NCI-H1417 treated with DMSO at 0.1 percent for 48 hours (cell line): ENCODE measurements at places on chromosomes 1 and 21.

DNA sequence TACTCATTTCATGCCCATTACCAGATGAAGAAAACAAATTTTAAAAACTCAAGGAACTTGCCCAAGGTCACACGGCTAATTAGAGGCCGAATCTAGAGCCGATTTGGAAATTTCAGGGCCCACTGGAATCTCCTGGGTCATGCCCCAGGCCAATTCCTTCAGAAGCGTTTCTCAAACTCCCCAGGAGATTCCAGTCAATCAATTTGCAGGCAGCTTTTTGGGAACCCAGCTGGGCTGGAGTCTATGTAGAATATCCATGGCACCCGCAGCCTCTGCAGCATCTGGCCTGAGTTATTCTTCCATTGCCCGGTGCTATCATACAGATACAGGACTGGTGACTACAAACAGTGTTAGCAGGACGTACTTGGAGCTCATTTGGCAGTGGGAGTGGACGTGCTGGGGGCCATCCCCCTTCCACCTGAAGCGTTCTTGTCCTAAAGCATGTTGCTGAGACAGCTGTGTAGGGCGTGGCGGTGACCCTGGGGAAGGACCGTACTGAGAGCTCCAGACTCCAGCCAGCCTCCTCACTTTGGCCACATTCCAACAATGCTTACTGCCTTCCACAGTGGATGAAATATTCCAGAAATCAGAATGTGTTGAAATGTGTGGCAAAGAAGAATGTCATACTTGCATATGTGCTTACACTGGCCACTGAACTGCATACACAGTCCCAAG is 38.3 kb downstream of the ABCG1 start:
- no peak for DNase-seq

DNA sequence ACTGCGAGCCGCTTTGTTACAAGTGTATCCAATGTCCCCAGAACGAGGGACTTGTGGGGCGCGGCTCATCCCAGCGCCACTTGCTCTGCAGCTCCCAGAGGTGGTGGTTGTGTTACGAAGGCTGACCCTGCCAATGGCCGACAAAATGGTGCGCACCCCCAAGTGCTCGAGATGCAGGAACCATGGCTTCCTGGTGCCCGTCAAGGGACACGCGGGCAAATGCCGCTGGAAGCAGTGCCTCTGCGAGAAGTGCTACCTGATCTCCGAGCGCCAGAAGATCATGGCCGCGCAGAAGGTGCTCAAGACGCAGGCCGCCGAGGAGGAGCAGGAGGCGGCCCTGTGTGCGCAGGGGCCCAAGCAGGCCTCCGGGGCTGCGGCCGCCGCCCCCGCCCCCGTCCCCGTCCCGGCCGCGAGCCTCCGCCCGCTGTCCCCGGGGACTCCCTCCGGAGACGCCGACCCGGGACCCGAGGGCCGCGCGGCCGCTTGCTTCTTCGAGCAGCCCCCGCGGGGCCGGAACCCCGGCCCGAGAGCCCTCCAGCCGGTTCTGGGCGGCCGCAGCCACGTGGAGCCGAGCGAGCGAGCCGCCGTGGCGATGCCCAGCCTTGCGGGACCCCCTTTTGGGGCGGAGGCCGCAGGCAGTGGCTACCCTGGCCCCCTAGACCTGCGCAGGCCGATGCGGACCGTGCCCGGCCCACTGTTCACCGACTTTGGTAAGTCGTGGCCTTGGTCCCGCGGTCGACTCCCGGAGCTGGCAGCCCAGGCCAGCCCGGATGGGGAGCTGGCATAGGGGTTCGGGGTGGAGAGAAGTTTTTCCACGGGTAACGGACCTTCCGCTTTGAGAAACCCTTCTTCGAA is at the start of gene DMRTB1:
Gene DMRTB1 (plus strand): TSS at position 79 of the 855 bp plus-strand sequence. CDS start 55 bp downstream, at position 134.
- no peak for DNase-seq

DNA sequence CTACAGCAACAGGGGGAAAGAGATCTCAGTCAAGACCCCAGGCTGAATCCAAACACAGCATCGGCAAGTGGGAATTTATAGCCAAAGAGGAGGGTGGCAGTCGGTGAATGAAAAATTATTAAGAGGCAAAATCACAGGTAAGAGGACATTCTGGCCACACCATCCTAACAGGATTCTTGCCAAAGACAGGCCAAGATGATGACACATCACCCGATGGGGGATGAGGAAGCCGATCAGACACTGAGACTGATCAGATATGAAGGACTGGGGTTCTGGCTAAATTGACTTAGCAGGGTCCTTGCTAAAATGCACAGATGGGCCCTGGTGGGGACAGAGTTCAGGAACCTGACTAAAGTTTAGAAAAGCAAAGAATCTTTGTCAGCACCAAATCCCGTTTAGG is 402.2 kb downstream of the SMYD3 start:
- no peak for DNase-seq

- DNase-seq, result no peak
Observed at GRCh38 chr1:30378991-30379581, 344.3 kb downstream of the MATN1 start.

DNA sequence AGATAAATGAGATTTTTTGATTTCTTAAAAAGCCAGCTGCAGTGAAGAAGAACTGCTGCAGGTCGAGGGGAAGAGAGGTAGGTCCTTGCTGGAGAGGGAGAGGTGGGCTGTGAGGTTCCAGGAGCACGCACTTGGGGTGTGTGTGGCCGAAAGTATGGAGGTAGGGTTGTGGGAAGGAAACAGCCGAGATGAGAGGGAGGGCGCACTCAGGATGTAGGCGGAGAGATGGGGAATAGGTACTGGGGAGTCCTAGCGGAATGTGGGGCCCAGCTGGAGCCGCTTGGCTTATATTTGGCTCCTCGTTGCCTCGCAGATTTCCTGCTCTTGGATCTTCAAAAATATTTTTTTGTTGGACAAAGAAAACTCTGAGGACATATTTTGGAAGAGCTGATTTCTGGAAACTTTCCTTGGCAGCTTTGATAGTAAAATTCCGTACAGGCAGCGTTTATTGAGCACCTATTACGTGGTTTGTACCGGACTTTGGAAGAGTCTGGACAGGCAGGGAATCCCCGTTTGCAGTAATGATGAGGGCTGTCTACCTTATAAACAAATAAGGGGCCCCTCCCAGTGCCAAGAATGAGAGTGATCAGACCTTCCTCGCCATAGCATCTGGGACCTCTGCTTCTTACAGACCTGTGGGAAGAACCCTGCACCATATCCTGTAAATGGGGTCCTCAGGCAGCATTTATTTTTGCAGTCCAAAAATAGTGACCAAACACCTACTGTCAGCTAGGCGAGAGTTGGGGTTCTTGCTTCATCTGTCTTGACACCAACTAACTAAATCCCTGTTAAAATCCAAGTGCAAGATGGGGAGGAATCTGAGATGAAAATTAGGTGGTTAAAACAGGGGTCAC is 1.5 kb downstream of the LRRC8D start:
- DNase-seq, result no peak

DNA sequence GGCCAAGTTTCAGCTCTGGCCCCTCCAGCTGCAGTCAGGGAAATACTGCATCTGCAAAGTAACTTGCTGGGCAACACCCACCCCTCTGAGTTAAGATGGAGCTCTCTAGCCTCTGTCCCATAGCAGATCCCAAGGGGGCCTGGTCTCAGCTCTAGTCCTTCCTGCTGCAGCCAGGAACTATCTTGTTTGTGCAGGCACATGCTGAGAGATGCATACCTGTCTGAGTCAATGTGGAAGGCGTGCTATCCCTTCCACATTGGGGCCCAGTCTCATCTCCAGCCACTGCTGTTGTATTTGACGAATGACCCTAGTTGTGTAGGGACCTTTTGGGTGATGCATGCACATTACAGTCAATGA is 76.4 kb downstream of the CTH start:
- no peak for DNase-seq

DNA sequence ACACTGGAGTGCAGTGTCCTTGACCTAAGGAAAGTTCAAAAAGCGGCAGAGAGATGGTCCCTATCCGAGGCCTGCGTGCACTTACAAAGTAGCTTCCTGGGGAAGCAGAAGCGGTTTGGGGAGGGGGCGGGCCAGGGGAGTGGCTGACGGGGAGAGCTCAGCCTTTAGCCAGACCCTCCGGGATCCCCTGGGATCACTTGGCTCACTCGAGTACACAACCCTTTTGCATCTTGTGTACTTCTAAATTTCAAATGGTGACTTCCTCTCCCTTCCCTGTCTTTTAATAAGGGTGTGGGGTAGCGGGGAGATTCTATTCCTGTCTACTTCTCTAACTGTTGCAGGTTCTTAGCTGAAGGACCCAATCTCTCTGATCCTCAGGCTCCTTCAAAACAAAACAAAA is 18.1 kb upstream of the SNX27 start:
- no peak for DNase-seq

DNA sequence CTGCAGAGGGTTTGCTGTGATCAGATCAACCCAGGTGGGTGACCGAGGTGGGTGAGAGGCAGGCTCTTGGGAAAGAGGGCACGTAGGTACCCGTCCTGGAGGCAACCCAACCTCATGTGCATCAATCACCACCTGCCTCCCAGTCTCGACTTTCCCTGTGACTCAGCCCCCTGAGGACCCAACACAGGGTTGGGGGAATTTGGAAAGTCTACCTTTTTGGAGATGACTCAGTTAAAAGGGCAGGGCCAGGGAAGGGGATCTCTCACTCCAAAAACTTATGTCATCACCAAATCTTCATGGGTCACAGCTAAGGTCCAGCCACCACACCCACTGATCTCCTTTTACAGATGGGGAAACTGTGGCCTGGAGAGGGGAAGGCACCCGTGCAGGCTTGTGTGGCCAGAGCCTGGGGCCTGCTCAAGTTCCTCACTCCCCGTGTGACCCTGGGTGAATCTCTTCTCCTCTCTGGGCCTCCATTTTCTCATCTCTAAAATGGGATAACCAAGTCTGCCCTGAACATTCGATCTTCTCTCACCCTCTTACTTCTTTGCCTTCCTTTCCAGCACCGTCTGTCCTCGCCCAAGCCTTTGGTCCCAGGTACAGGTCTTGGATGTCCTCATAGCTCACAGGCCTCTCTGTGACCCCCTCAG is 34.6 kb upstream of the WNT4 start:
- no peak for DNase-seq

GRCh38 chr21:46347203-46347550 is 23.2 kb downstream of the PCNT start:
- no peak for DNase-seq

GRCh38 chr1:94305704-94306103 is 68.3 kb upstream of the ARHGAP29 start:
- no peak for DNase-seq

GRCh38 chr1:109846162-109846561 is 64.5 kb upstream of the CSF1 start:
- no peak for DNase-seq

- DNase-seq, result no peak
Observed at GRCh38 chr1:201399352-201400126, 415 bp upstream of the LAD1 start.

- no peak for DNase-seq
Observed at GRCh38 chr1:18561967-18562366, 68.7 kb upstream of the PAX7 start.

GRCh38 chr1:100670083-100670482 is 49.5 kb upstream of the VCAM1 start:
- no peak for DNase-seq

GRCh38 chr1:21239221-21239620 is 51.0 kb downstream of the ECE1 start:
- no peak for DNase-seq

- DNase-seq, result no peak
Observed at GRCh38 chr1:33377756-33378155, 53.1 kb downstream of the PHC2 start.

DNA sequence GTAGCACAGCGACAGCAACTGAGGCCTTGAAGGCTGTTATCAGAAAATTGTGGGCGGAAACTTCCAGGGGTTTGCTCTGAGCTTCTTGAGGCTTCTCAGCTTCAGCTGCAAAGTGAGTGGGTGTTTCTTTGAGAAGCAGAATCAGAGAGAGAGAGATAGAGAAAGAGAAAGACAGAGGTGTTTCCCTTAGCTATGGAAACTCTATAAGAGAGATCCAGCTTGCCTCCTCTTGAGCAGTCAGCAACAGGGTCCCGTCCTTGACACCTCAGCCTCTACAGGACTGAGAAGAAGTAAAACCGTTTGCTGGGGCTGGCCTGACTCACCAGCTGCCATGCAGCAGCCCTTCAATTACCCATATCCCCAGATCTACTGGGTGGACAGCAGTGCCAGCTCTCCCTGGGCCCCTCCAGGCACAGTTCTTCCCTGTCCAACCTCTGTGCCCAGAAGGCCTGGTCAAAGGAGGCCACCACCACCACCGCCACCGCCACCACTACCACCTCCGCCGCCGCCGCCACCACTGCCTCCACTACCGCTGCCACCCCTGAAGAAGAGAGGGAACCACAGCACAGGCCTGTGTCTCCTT is at the start of gene FASLG:
Gene FASLG (plus strand): TSS at position 233 of the 583 bp plus-strand sequence. CDS start 99 bp downstream, at position 332.
- no peak for DNase-seq

DNA sequence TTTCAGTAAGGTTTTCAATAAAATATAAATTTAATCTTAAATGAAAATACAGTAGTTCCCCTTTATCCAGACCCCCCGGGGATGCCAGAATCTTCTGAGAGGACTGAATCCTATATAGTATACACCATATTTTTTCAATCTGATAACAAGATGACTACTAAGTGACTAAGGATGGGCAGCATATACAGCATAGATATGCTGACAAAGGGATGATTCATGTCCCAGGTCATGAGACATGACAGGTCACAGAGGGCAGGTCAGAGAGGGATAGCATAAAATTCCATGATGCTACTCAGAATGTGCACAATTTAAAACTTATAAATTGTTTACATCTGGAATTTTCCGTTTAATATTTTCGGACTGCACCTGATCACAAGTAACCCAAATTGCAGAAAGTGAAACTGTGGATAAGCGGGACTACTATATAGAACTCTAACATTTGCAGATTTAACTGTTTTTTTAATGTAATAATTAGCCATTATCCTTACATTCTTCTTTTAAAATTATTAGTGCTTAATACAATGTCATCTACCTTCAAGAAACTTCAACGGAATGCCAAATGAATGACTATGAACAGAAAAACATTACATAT is 48.8 kb downstream of the LRRC40 start:
- DNase-seq, result no peak

GRCh38 chr1:53894644-53895043 is 657 bp downstream of the DIO1 start:
- DNase-seq, result no peak

- no peak for DNase-seq
Observed at GRCh38 chr21:33299181-33299752, 25.5 kb upstream of the IFNAR1 start.

GRCh38 chr1:102219463-102219862 is 222.7 kb upstream of the OLFM3 start:
- DNase-seq, result no peak
